ENCODE measurements at places on chromosomes 6 and 20.
A peak's percentile ranks its signal among the peaks of the same experiment; 100 is the strongest.

DNA sequence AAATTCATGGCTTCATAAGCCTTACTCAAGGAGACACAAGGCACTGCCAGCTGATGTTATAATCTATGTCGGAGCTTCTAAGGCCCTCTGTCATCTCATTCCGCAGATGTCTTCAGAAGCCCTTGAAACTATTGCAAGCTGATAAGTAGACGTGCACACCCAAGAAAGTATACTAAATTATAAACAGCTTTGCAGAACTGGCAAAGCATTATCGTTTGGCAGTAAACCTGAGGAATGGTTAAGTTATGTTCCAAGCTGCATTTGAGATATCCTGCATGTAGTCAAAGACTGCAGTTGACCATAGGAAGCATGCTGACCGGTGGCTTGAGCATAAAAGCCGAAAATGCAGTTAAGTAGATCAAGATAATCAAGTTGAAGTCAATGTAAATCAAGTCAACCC, 425.8 kb upstream of the SOX4 start:
- no peak for DNase-seq

DNA sequence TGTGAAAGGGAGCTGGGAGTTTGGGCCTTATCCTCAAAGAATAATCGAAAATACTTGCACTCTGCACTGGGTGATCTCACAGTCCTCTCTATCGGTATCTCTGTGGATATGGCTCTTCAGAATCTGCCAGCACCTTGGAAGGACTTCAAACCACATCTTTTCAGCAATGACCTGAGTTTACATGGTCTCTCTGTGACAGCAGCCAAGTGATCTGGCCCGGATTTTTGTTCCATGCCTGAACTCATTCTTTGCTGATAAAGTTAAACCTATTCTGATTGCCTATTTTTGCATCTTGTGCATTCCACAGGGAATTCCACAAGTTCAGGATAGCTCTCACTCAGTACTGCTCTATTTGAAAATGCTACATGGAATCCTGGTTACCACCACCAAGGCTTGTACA, 98.9 kb downstream of the HDGFL1 start:
- peak; percentile 43 for DNase-seq

- peak; percentile 68 for DNase-seq
Measured at GRCh38 chr6:17381424-17382147, 11.8 kb upstream of the CAP2 start.

DNA sequence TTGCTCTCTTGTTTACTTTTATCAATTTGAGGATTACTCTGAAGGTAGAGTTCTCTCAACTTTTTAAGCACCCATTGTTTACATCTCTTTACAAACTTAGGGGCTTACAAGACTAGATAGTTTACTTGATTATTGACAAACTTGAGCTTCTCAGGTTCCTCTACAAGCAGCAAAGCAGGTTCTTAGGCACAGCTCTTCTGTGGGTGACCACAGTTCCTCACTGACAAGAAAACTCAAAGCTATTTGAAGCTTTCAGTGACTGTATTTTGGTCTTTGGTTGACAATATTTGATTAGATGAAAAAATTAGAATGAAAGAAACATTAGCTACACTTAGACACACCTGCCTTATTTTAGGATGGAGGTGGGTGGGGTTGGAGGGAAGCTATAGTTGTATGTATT, 327.3 kb upstream of the RUNX2 start:
- no peak for DNase-seq

- peak; percentile 92 for DNase-seq
Measured at GRCh38 chr6:31580807-31581433, 1.3 kb downstream of the LTB start.

GRCh38 chr6:47342824-47343223, 33.1 kb upstream of the TNFRSF21 start:
- DNase-seq = no peak

GRCh38 chr6:167546611-167547327, 221.9 kb downstream of the TTLL2 start:
- DNase-seq = no peak

DNA sequence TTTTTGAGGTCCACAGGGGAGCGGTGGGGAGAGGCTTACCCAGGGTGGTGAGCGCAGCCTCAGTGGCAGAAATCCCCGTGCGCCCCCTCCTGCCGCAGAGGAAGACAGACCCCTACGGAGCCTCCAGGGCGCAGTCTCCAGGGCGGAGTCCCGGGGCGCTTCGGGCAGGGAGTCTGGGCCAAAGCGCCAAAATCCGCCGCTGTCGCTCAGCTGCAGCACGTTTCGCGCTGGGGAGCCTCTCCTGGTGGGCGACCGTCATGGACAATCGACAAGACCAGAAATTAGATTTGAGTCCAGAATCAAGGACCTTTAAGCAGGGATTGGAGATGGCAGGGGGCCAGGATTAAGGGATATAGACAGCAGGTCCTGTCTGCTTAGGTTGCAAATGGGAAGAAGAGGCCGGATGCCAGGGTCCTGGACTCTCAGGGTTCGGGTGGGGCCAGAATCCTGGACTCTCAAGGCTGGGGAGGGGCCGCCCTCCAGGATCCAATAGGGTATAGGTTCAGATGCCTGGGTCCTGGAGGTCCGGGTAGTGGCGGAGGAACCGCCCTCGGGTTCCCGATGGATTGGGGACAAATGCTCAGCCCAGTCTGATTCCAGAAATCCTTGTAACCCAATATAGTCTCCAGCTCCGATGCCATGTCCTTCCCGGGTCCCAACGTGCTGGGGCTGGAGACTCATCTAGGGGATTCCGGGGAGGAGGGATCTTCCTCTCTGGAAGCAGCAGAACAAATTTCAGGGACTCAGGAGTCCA, 7.9 kb upstream of the HLA-E start:
- DNase-seq = no peak

GRCh38 chr20:16123623-16124022, 449.6 kb downstream of the KIF16B start:
- no peak for DNase-seq

DNA sequence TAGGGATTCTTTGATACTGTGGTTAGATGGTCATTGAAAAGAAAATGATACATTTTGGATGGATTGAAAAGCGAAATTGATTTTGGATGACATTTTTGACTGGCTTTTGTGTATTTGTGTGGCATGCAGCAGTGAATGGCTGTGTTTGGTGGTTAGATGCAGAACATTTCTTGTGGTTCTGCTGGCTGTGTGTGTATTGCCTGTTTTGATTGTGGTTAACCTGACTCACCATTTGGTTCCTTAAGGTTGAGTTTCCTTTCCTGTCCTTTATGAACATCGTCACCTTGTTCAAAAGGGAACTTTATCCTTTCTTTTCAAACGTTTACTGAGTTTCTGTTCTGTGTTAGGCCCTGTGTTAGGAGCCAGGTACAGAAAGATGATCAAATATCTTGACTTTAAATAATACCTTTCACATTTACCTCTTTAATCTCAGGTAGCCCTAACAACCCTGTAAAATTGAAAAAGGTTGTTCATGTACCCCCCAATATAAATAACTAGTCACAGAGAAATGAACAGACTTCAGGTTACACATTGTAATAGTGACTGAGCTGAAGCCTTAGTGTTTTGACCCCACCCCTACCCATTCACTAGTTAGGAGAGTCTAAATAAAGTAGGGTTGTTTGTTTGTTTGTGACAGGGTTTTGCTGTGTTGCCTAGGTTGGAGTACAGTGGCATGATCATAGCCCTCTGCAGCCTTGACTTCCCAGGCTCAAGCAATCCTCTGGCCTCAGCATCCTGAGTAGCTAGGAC, 23.8 kb downstream of the ANKS1A start:
- no peak for DNase-seq

GRCh38 chr6:125747589-125748405, 1.6 kb upstream of the HEY2 start:
- peak; percentile 37 for DNase-seq

- no peak for DNase-seq
Measured at GRCh38 chr20:54469952-54470351, 5.4 kb upstream of the DOK5 start.

DNA sequence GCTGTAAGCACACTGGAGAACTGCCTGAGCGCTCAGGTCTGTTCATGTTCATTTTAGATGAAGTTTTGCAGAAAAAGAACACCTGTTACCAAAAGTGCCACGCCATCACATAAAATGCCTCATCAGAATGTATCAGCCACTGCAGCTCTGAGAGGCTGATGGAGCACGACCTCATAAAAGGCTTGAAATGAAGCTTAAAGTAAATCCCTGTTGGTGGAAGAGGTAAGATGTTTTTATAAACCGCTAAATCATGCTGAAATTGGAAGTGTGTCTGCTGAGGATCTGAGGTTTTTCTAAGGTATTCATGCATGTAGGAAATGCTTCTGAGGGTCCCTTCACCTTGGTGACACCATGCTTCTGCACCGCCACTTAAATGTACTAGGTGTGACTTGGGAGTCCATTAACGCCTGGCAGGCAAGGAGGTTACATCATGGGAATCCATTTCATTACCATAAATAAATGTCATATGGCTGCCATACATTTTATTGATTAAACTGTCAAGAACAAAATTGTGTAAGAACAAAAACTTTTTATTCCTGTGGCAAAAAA, 363.1 kb upstream of the AGPAT4 start:
- no peak for DNase-seq

GRCh38 chr20:37202267-37202943, 23.1 kb upstream of the MROH8 start:
- peak; percentile 33 for DNase-seq
